ENCODE measurements at places on chromosomes 2 and 18. TPM values are rescaled to one million over a fixed set of nuclear protein-coding genes. Genes with fewer than 3 reads are reported as not detected.

GRCh38 chr18:59669872-59670657 lies 27.2 kb downstream of the CCBE1 start:
- DNase-seq, result no peak

DNA sequence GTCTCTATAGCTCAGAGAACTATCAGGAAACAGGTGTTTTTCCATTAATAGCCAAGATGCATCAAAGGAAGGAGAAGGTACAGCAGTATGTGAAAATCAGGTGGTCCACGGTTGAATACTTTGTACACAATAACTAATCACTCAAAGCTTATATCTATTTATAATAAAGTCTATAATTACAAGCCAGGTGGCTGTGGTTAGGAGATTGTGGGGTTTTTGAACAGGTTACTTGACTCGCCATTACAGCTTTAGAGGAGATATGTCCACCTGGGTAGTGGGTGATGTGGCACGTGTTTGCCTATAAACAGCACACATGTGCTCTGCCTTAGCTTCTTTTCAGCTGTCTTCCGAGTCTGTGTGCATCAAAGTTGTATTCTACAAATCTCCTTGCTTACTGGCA lies 892.2 kb upstream of the ZEB2 start:
- no peak for DNase-seq

DNA sequence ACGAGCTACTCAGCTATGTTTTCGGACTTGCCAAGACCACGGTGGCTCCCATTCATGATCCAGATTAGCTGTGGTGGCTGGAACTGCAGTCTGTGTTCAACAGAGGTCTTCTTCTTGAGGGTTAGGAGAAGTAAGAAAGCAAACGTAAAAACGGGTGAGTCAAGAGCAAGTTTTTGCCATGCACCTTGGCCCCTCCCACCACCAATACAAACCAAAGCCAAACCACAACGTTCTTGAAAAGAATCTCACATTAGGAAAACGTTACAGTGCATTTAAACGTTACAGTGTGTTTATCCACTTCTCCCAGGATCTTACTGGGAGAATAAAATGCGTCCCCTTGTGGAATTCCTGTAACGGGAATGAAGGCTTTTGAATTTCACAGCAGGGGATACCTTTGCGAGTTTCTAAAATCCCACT lies 725 bp downstream of the FBXO48 start:
- no peak for DNase-seq

GRCh38 chr2:31168291-31168690 lies 30.1 kb upstream of the GALNT14 start:
- DNase-seq, result no peak

DNA sequence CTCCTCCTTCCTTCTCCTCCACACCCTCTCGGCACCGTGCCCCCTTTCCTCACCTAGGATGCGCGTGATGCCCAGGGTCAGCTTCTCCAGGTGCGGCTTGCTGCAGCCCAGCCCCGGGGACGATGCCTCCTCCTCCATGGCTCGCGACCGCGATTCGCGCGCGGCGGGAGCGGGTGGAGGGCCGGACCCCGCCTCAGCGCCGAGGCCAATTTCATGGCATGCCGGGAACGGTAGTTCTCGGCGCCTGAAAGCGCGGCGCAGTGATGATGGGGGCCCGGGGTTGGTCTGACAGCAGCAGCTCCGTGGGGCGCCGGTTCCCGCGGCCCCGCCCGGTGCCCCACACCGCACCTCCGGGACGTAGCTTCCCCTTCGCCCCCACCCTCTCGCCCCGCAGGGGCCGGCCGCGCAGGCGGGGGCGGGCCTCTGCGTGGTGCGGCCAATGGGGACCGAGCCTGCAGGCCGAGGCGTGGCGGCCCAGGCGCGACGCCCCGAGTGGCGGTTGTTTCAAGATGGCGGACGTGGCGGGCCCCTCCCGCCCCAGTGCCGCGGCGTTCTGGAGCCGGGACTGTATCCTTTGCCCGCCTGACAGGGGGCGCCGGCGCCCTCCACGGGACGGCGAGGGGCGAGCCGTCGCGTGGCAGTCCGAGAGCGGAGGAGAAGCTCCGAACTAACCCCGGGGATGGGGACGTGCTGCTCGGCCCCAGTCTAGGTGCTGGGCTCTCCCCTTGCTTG lies at the start of the genes KIAA1328 and TPGS2:
TSS of gene KIAA1328 (plus strand) at position 498 of the 732 bp plus-strand sequence. CDS start at position 510, 12 bp downstream.
TSS of gene TPGS2 (minus strand) at position 373 of the 732 bp plus-strand sequence. CDS start at position 138, 235 bp downstream.
- no peak for DNase-seq

The AGXT gene
- total RNA-seq, result not detected

GRCh38 chr2:144625226-144625625 lies 105.3 kb upstream of the ZEB2 start:
- no peak for DNase-seq

DNA sequence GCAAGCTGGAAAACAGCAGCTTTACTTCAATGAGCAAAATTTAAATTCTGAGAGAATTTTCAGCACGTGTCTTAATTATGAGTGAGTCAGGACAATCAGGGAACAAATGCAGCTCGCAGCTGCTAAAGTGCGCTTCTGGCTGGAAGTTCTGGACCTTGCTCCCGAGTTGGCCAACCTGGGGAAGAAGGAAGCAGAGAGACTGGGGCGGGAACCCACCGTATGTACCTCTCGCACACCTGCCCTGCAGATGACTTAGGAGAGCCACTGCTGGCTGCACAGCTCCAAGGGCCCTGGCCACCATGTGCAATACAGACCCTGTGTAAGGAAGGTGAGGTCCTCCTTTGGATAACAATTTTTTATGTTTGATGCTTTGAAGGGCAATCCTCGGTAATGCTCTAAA lies 42.4 kb downstream of the REEP1 start:
- DNase-seq, result no peak

The GBX2 gene
- not detected for total RNA-seq

- DNase-seq, result no peak
Observed at GRCh38 chr18:51137891-51138290, 59.6 kb downstream of the MEX3C start.

DNA sequence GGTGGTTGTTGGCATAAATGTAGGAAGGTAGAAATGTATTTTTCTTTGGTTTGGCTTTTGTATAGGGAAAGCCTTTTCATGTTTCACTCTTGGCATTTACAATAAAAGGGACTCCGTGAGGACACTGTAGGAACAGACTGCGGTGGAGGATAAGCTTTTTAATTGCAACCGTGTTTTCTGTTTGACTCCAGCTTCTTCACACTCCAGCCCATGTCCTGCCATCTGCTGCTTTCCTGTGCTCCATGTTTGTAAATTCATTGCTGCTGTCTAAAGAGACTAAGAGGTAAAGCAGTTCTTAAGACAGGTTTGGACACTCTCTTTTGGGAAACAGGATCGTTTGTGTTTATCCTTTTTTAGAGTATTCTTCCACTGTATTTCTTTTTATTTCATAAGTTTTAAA lies 33.3 kb downstream of the WDR75 start:
- no peak for DNase-seq

DNA sequence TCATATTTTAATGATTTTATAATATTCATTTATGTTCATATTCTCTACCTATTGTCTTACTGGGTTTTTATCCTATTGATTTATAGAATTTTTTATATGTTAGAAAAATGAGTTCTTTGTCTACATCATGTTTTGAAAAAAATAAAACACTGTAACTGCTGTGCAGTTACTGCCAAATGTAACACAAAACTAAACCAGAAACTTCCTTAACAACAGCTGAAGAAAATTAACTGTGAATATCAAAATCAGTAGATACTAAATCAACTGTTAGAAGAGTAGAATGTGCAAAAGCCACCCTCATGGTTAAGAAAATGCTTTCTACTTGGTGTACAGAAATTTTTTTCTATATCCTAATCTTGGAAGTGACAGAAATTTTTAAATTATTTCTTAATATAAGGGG lies 69.5 kb downstream of the PTRHD1 start:
- DNase-seq, result no peak

The CFAP65 gene
- not detected for total RNA-seq

The CABYR gene
- total RNA-seq, result 0.74 TPM

GRCh38 chr2:118123561-118124232 lies 35.4 kb downstream of the INSIG2 start:
- no peak for DNase-seq

DNA sequence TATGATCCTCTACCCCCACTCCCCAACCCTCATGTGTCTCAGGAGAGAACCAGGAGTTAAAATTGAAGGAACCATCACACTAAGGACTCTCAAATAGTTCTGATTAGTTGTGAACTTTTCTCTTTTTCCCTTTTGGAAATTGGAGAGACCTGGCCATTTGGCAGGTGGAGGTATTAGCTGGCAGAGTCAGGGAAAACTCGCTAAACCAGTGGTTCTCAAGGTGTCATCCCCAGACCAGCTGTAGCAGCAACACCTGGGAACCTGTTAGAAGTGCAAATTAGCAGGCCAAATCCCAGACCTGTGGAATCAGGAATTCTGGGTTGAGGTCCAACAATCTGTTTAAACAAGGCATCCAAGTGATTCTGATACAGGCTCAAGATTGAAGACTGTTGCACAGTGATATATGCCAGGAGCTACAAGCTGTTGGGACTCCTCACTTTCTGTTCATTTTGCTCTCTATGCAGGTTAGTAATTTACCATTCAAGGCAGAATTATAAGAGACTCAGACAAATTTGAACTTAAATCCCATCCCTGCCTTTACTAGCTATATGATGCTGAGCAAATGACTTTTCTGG lies 2.8 kb upstream of the TMEM131 start:
- DNase-seq, result no peak

- no peak for DNase-seq
Observed at GRCh38 chr2:185179743-185180142, 558.9 kb upstream of the FSIP2 start.

DNA sequence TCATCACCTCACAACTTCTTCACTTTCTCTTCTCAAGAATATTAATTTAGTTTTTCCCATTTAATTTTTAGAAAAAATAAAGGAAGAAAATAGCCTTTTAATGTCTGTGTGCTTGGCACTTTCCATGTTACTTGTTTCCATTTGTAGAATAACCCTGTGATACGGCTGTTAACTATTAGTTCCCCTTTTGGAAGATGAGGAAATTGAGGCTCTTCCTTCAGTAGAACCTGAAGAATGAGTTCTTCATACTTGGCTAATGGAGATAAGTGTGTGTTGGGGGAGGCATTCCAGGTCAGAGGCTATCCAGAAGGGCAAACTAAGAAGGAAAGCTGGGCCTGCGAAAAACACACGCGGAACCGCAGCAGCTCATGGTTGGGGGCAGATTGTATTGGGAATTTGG lies 38.3 kb downstream of the ZNF532 start:
- peak; percentile 11 for DNase-seq

DNA sequence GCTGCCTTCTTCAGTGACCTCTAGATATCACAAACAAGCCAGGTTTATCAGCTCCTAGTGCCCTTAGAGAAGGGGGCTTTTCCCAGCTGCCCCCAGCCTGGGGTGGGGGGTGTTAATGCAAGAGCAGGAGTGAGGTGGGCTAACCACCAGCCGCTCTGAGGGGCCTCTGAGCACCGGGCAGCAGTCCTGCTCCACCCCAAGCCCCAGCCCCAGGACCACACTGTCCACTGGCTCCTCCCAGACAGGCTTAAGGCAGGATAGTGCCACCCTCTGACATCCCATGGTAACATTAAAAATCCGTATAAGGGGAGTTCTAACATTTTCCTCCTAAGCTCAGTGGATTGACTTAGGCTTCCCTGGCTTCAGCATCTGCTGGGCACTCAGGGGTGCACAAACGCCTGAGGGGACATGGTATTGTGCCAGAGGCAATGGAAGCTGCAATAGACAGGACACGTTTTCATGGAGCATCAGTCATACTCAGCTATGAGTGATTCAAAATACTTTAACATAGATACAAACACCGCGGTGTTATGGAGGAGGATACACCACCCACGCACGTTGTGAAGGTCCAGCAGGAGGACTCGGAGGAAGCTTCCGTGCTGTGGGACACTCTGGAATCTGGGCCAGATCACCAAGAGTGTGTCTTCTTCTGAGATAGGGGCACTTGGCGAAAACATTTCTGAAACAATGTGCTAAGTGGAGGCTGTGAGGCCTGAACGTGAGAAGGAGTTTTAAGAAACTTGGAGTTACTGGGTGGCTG lies 112.7 kb upstream of the EPC2 start:
- peak; percentile 34 for DNase-seq

DNA sequence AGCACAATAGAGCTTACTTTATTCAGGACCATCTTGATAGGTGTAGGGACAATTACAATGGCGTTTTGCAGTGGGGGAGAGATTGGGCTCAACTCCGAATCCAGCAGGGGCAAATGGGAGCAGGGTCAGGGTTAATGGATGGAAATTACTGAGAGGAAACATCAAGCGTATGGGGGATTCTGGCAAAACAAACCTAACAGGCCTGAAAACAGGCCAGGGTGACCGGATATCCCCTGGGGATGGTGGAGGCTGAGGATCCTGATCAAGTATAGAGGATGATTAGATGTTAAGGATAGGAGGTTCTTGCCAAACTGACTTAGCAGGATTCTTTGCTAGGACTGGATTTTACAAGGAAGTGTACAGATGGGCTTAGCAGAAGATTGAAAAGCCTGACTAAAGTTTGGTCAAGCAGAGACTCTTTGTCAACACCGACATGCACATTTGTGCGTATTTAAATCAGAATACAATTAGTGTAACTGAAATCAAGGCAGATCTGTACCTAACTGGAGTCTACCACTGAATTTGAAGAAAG lies 54.5 kb upstream of the GPR45 start:
- no peak for DNase-seq

The SRD5A2 gene
- 2.9 TPM for total RNA-seq

DNA sequence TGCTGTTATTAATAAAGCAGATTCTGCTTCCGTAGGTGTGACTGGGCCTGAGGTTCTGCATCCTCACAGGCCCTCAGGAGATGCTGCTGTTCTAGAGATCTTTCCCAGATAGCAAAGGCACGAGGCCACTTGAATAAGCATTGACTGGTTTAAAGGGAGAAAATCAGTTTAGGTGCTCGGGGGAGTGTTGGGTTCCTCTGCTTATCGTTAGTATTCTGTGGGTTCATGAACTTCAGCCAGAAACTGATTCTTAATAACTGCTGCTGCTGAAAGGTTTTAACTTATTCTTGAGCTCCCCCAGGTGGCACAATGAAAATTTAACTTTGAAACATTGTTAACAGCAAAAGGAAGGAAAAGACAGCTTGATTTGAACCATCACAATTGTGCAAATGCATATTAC lies 56.9 kb downstream of the ITGA6 start:
- no peak for DNase-seq

DNA sequence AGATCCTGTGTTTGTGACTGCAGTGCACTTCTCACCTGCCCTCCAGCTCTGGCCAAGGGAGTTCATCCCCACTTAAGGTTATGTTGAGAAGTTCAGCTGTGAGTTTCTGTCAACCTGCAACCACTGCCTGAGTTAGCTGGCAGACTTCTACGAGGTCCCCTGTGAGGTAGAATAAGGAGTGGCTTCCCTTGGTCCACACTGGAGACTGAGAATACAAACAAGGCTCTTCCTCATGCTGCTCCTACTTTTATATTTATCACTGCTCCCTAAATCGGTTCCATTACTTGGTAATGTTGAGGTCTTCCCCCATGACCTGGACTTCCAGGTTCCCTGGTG lies 353.2 kb upstream of the CWC22 start:
- no peak for DNase-seq

DNA sequence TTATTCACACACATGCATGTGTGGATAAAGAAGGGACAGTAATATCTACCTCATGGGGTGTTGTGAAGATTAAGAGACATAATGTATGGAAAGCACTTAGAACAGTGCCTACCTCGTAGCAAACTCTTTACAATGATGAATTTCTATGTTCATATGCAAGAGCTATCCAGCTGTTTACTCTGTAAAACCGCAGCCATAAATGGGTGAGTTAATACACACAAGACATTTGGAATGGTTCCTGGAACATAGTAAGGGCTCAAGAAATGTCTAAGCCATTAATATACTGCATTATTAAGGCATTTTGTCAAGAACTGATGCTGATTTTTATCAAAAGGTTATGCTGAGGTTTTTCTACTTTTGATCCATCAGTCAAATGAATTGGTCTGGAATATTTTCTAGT lies 1076.2 kb downstream of the TSN start:
- no peak for DNase-seq

- DNase-seq, result no peak
Observed at GRCh38 chr2:113089916-113090315, 22.1 kb downstream of the IL1F10 start.

GRCh38 chr2:69375494-69376353 lies 11.3 kb downstream of the GFPT1 start:
- DNase-seq, result no peak

Measured in vagina (tissue), 2 donors.